A549 (cell line): ENCODE measurements at places on chromosomes 7 and 10.

DNA sequence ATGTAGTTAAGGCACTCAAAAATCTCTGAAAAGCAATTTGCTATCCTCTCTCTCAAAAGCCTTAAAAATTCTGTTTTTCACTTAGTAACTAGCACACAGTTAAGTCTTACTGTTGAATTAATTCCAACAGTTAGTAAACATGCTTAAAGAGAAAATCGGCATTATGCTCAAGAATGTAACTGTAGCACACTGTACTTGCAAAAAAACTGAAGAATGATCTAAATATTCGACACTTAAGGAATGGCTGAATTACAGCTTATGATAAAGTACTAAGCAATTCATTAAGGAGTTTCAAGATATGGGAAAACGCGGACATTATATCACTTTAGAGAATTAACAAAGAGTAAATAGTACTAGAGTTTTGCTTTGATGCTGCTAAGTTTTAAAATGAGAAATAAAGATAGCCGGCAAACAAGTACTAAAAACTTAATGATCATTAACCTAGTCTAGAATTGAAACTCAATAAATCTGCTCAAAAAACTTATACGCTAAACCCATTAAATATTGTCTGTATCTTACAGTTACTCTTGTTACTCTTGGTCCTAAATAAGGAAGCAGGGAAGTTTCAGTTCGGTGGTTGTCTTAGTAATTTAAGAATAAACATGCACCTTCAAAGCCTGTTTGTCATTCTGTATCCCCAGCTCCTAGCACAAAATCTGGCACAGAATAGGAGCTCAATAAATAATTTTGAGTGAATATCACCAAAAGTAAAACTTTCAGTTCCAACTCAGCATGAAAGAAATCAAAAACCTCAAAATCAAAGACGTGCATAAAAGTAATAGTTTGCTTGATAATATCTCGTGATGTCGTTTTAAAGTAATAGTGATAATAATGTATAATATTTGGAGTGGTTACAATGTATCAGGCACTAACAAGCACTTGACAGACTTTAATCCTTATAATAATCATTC lies 1.2 kb downstream of the TRDMT1 start:
- DNase-seq = no peak

- DNase-seq = no peak
Measured at GRCh38 chr7:130733931-130734814, at the start of gene KLF14. TSS of gene KLF14 (minus strand) at chr7:130734207. CDS start at chr7:130734033, 174 bp downstream.

GRCh38 chr7:142669074-142669654 lies 80.1 kb upstream of the PRSS1 start:
- no peak for DNase-seq

GRCh38 chr7:54743580-54743979 lies 15.4 kb downstream of the SEC61G start:
- DNase-seq = no peak

DNA sequence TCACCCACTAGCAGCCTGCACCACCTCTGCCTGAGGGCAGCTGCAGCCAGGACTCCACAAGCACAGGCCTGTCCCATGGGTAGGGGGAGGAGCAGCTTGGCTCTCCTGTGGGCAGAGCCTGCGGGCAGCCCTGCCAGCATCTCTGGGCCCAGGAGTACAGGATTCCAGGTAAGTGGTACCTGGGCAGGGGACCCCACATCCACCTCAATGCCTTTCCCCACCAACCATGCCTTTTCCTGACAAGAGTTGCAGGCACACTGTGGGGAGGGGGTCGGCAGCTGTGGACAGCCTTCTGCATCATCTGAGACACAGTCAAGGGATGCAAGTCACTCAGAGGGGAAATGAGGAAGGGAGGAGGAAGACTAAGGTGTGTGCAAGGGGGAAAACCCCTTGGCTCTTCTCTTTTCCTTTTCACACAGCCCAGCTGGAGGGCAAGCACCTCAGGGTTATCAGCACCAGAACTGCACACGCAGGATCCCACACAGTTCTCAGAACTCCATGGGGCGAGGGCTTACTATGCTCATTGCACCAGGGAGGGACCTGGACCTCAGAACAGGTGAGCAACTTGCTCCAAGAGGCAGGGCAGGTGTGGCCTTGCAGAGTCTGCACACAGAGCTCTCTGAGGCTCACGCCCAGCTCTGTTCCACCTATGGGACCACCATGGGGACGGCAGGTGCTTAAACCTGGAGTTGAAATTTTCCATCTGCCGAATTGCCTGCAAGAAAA lies 16.5 kb upstream of the ANTXRL start:
- DNase-seq = no peak

DNA sequence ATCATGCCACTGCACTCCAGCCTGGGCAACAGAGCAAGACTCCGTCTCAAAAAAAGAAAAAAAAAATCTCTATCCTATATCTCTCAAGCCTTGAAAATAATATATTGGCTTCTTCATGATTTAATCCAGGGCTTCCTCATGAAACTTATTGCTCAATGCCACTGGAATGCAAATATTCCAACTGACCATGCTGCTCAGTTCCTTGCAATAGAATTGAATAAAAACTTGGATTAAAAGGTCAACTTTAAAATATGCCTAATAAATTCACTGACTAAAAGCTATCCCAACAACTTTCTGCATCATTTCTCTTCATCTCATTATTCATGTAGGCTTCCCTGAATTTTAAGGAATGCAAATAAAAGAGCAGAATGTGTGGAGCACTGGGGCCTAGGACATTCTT lies 42.1 kb upstream of the NOBOX start:
- DNase-seq = no peak

GRCh38 chr10:95290461-95291364 lies at the start of gene PDLIM1:
TSS of gene PDLIM1 (minus strand) at chr10:95291003. CDS start at chr10:95290915, 88 bp downstream.
- peak; percentile 72 for DNase-seq

DNA sequence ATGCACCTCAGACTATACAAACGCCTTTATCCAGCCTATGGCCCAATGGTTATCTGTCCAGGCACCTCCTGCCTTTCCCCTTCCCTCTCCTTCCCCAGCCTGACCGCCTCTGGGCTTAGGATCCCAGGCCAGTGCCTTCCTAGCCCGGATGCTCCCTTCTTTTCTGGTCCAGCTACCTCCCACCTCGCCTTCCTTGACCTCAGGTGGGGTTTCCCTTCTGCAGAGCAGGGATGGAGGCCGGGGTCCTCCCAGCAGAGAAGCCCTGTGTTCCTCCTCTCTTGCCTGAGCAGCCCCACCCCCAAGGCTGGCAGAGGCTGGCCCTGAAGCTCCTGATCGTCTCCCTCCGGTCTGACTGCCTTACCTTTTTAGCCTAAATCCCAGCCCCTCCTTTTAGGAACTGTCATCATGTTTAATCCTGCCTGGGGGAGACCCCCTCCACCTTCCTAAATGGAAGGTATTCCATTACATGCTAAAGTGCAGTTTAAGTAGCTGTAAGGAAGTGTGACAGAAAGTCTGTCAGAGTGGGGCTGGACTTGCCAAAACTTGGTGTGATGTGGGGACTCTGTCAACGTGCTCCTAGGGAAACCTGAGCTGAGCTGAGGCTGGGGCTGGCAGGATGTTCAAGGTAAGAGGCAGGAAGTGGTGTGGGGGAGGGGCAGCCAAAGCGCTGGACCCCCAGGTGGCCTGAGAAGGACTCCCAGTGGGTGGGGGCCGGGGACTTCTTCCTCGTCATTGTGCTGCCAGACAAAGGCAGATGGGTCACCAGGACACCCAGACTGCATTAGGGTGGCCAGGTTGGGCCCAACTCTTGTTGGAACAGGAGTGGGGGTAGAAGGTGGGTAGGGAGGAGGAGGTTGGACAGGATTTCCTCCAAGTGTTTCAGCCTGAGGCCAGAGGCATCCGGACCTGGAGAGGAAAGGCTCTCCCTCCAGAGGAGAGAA lies 39.5 kb downstream of the LBX1 start:
- DNase-seq = no peak

- no peak for DNase-seq
Measured at GRCh38 chr7:47535704-47536628, 45.9 kb downstream of the TNS3 start.

DNA sequence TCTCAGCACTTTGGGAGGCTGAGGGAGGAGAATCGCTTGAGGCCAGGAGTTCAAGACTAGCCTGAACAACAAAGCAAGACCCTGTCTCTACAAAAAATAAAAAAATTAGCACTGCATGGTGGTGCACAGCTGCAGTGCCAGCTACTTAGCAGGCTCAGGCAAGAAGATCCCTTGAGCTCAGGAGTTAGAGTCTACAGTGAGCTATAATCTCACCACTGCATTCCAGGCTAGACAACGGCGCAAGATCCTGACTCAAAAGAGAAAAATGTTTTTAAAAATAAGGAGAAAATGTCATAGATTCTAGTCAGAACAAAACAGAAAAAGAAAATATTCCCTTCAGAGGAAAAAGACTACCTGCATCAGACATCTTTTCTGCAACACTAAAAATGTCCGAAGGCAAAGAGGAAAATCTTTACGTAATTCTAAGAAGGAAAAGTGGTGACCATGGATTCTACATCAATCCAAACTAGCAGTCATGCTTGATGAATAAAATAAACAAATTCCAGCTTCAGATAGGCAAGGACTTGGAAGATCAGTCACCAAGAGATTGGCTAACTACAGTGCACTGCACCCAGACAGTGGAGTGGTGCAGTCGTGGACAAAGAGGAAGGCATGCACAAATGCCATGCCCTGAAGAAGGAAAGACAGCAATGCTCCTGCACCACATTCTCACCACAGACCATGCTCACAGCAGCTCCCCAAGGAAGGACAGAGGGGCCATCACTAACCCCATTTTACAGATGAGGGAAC lies 54.3 kb downstream of the ERCC6 start:
- no peak for DNase-seq
